ENCODE measurements at places on chromosomes 1 and 21.

GRCh38 chr1:30331415-30332065 is 391.8 kb downstream of the MATN1 start:
- no peak for DNase-seq

DNA sequence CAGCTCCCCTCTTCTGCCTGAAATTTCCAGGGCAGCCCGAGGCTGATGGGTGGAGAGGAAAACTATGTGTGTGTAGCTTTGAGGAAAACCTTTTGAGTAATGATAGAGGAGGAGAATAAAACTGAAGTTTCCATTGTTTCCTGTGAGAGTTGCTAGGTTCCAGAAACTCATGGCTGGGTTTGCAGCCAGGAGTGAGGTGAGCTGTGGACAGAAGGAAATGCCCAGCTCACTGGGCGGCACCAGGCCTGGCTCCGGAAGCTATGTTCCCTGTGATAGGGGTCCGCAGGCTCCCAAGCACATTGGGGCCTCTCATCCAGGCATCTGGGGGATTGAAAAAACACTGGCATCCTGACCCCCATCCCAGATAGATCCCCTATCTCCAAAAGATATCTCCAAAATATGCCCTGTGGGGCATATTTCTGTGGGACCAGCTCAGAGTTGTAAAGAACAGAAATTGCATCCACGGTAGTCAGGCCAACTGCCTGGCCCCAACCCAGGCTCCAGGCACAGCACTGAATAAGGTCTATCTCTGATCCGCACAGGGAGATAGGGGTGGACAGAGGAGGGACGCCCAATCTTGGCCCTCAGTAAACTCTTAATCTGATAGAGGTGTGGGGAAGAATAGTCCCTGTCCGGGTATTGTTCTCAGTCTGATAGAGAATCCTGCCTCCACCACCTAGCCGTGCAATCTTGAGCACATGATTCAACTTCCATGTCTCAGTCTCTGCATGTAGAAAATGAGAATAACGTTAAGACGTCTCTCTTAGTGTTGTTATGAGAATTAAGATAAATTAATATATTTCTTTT is 1.8 kb upstream of the HSPG2 start:
- DNase-seq = no peak

GRCh38 chr1:25744140-25744581 is 55.8 kb upstream of the SELENON start:
- no peak for DNase-seq

- no peak for DNase-seq
Measured at GRCh38 chr1:36584874-36585453, 102.3 kb upstream of the CSF3R start.

- no peak for DNase-seq
Measured at GRCh38 chr1:4176841-4177240, 276.8 kb upstream of the C1orf174 start.

DNA sequence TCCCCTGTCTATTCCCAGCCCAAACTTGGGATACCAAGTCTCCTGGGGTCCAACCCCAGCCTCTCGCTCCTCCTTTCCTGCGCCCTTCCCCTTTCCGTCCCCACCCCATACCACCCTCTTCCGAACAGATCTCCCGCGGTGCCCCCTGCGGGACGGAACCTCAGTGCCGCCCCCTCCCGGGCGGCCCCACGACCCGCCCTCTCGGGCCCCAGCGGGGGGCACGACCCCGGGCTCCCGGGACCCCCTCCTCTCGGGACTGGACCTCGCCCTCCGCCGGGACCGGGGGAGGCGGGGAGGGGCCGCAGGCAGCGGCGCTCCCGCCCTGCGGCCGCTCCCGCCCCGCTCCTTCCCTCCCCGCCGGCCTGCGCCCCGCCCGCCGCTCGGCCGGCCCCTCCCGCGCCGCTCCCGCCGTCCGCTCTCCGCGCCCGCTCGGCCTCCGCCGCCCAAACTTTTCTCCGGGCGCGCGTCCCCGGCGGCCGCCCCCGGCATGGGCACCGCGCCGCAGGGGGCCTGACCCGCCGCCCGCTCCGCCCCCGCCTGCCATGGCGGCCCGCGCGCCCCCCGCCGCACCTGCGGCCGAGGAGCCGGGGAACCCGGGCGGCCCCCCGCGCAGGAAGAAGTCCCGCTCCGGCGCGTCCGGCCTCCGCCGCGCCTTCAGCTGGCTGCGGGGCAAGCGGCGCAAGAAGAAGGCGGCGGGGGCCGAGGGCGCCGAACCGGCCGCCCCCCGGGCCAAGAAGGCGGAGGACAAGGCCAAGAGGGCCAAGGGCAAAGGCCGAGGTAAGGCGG is 39.0 kb upstream of the SYNC start:
- no peak for DNase-seq

GRCh38 chr1:220487297-220487820 is 40.6 kb upstream of the MARK1 start:
- peak; percentile 31 for DNase-seq

GRCh38 chr21:33801424-33802405 is 113.9 kb downstream of the ATP5PO start:
- peak; percentile 62 for DNase-seq

- no peak for DNase-seq
Measured at GRCh38 chr1:217138799-217139466, 415.7 kb upstream of the ESRRG start.

GRCh38 chr1:10836726-10837125 is 40.3 kb upstream of the CASZ1 start:
- DNase-seq = no peak

GRCh38 chr1:188169971-188170370 is 1341.2 kb downstream of the PLA2G4A start:
- DNase-seq = no peak

DNA sequence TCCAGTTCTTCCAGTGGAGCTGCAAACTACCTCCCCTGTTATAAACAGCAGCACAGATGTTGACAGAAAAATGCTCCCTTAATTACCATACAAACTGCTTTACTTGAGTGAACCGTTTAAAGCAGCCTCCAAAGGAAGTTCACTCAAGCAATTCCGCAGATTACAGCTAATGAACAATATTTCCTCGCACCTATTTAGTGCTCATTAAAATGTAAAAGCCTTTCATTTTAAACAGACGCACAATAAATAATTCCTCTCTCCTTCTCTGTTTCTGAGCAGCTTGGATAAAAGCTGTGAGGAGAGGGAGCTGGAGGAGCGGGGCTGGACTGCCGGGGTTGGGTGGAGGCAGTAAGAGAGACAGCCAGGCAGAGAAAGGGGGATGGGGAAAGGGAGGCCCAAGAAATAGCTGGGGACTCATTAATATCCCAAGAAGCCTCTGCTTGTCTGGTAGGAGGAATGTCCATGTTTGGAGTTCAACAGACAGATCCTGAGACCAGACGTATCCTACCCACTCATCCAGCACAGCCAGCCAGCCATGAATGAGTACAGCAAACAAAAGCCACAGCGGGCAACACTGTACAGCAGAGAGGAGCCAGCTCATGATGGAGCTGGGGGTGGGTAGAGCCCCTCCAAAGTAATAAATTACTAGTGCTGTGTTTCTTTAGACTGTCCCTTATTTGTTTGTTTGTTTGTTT is 227.7 kb downstream of the GPATCH2 start:
- no peak for DNase-seq

DNA sequence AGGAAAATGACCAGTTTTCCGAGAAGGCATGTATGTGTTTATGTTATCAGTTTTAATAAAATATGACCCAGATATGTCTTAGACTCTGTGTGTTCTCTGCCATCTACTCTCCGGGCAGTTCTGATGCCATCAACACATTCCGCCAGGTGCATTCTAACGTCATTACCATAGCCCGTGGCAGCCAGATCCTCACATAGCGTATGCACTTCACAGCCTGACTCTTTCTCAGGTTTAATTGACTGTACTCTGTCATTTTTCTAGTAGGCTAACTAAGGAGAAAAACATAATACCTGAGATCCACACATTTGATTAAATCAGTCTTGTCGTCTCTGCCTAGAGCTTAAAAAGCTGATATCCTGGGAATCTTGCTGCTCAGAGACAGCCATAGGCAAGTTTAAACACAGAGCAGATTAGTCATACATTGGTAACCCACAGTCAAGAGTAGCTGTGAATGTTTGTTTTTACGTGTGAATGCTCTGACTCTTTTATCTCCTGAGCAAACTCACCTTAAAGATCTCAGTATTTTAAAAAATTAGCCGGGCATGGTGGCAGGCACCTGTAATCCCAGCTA is 175.9 kb downstream of the GREM2 start:
- no peak for DNase-seq

DNA sequence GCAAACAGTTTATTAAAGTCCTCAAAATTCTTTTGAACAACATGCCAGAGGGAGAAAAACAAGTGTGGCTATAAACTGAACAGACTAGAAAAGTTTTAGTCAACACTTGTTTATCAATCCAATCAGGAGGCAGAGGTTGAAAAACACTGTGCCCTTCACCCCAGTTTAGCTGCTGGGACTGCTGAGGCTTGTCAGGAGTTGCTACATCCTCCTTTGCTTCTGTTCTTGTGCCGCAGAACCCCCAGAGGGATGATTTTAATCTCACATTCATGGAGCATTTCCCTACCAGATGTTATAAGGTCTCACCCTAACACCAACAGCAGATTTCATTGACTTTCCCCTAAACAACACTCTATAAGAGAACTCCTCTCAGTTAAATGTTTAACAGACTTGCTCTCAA is 321.2 kb downstream of the VAV3 start:
- DNase-seq = no peak

DNA sequence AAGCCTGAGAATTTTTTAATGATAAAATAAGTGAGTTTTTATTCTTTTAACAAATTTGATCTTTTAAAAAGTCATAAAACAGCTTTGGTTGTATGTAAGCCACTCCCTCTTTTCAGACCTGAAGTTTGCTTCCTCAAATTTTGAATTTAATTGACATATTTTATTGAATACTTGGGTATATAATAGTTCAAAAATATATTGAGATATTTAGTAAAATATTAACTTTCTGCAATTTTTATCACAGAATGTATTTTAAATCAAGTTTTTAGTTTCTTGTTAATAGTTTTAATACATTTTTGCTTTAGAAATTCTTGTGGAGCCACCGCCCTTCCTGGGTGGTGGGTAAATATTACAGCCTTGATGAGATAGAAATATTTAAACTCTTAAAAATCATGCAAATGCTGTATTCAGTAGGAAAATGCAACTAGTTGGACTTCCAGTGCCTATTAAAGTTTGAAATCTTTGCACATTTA is 867 bp downstream of the PTPRC start:
- no peak for DNase-seq

GRCh38 chr1:222880587-222880986 is 65.7 kb downstream of the DISP1 start:
- no peak for DNase-seq

- no peak for DNase-seq
Measured at GRCh38 chr1:59044535-59045121, 252.3 kb upstream of the FGGY start.

DNA sequence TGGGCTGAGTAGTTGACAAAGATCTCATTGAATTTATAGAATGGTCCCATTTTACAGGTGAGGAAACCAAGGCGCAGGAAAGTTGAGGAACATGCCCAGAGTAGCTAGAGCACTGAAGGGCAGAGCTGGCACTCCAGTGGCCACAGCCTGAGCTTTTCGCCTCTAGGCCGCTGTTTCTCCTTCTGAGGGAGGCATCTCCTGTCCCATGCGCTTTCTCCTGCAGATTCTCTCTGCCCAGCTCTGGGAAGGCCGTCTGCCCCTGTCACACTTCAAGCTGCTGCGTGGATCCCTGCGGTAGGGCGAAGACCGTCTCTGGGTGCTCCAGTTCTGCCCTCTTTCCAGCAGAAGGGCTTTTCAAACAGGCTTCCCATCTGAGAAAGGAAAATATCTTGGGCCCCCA is 159.9 kb downstream of the ACTL8 start:
- DNase-seq = no peak

DNA sequence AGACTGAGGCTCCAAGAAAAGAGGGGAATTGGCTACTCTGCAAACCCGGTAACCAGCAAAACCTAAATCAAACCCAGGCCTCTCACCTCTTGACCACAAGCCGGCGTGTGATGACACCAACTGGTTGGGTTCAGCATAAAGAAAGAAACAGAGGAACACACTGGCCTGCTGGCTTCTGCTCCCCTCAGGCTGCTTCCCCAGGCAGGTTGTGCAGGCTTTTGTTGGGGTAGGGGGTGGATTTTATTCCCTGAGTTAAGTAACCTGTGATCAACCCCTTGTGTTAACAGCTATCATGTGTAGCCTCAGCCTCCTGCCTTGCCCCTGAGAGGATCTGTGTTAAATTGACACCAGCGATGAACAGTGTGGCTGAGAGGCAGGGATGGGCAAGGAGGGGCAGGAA is 111.6 kb upstream of the ZBTB40 start:
- DNase-seq = no peak

DNA sequence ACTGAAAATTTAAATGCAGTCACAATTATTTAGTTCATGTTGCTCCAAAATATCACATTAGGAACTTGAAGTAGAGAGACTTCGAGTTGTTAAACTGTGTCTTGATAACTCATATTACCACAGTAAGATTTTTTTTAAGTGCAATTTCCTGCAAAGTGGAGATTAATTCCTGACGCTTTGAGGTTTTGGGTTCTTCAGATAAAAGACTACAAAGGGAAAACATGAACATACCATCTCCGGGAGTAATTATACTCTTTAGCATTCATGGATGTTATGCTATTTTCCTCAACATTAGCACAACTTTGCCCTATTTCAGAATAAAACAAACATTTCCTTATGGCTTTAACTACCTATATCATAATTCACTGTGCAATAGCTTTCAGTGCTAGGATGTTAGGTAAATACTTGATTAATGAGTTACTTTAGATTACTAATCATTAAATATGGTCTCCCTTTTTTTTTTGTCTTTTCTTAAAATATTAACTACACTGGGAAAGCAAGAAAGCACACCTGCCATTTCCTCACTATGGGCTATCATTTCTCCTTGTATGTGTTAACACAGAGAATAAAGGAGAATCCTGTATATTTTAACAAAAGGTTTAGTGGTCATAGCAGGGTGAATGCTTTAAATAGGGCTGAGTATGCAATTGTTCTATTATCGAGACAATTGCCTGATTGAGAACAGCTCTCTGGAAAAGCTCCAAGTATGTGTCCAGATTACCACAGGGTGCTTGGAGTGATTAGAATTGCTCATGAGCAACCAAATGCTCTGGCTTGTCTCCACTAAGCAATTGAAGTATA is 252.5 kb upstream of the C1orf105 start:
- DNase-seq = no peak

GRCh38 chr1:154849645-154850131 is 20.4 kb downstream of the KCNN3 start:
- DNase-seq = no peak

GRCh38 chr1:222912730-222913129 is 97.9 kb downstream of the DISP1 start:
- no peak for DNase-seq

DNA sequence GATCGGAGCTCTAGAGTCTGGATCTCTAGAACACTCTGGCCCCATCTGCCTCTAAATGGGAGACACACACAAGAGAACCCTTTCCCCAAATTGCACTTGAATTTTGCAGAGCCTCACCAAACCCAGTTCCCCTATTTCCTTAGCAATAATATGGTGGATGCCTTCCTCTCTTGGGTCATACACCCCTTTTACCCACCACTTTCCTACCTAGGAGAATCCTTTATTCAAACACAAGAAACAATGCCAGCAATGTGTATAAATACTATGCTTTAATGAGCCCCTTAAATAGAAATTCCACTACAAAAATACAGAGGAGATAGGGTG is 760 bp upstream of the SF3B4 start:
- no peak for DNase-seq

- no peak for DNase-seq
Measured at GRCh38 chr21:25507522-25507921, 99.8 kb downstream of the MRPL39 start.

All from urinary bladder (tissue), 4 donors.